ENCODE measurements at places on chromosomes 7 and 10.

DNA sequence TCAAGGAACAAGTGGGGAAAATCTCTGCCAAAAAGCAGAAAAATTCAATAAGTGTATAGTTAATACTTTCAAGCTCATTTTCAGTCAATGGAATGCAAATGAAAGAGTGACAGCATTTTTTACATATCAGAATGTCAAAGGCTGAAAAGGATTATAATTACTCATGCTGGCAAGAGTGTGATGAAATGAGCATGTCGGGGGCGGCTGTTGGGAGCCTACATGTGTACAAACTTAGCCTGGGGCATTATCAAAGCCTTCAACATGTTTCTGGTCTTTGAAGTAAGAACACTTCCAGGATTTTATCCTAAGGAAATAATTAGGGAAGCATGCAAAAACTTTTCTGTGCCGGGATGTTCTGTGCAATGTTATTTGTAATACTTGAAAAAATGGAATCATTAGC, 221.7 kb upstream of the LYZL1 start:
- peak; percentile 63 for DNase-seq

GRCh38 chr7:21318916-21319270, 109.0 kb upstream of the SP4 start:
- no peak for DNase-seq

DNA sequence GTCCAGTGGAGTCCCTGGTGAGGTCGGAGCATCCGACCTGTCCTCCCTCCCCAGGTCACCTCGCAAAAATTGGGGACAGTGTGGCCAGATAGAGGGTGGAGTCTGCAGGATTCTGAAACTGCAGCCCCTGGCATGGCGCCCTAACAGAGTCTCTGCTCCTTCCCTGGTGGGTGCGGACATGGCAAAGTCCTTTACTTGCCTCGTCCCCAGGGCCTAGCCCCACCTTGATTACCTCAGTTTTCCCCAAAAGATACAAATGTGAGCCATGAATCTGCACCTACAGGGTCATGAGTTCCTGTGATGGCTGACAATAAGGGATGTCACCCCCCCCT, 47.7 kb downstream of the NPVF start:
- no peak for DNase-seq

DNA sequence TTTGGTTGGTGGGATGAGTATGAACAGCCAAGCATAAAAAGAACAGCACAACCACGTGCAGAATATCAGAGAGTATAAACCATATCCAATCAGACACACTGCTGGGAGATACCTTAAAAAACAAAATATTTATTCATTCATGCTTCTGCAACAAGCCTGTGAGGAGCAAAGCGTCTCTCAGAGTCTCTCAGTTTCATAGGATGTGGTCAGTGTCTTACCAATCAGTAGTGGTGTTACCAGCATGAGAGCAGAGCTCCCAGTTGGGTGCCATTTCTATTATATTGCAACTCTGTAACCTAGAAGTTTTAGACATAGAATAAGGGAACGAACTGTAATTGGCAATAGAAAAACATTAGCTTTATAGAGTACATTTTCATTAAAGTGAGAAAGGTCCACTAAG, 445.9 kb upstream of the LRRN3 start:
- DNase-seq, result no peak

DNA sequence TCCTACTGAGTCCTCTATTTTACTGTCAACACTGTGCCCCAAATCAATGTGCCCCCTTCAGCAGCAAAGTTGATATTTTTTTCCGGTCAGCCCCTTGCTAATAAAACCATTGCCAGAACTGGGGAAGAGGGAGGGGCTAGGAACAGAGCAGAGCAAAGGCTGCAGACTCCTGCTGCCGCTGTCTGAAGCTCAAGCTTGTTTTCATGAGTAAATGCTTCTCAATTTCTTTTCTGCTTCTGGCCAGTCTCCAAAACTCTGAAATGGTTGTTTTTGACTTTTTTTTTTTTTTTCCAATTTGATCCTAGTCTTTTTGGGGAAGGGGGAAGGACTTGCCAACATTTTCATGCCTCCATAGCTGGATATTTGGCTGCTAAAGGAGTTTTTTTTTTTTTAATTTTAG, 26.7 kb upstream of the PROSER2 start:
- peak; percentile 18 for DNase-seq

- DNase-seq, result peak; percentile 96
These were observed 240.1 kb downstream of the ELMO1 start for GRCh38 chr7:37208528-37208927.

DNA sequence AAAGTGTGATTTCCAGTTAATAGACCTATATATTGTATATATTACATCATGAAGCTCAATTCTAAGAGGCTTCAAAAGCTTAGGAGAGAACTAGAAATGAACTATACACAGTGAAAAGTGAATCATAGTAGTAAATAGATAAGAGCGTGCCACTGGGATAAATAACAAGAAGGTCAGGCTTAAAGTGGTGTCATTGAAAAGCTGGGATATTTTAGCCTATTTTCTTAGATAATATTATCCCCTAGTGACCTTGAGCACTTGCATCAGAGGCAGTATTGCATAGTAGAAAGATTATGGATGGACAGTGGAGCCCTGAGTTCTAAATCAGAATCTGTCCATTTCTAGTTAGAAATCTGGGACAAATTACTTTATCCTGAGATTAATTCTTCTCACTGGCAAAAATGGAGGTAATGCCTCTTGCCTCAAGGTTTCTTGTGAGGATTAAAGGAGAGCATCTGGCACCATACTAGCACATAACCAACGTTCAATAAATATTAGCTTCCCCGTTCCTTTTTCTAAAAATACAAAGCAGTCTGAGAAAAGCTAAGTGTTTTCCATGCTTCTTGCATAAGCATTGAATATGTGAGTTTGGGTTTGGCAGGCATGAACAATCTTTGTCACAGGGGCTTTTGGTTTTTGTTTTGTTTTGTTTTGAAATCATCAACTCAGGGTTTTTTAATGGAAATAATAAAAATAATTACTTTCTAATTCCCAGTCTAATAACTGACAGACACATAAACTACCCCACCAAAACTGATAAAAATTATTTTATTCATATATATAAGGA, 27.3 kb upstream of the MACC1 start:
- DNase-seq, result no peak

DNA sequence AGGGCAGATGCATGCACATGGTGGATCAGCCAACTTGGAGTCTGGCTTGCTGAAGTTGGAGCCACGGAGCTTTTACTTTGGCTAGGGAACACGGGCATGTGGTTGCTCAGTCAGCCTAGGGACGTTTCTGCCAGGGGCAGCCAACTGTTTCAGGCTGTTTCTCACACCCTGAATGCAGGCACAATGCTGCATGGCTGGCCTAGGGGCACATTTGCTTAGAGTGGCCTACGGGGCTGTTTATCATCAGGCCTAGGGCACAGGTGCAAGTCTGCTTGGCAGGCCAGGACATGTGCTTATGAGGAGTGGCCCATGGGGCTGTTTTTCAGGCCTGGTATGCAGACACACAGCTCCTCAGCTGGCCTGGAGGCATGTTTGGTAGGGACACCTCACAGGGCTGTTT, 107.4 kb downstream of the GSAP start:
- DNase-seq, result no peak

Measured in cardiac muscle cell (in vitro differentiated cells and primary cell).